ENCODE measurements at places on chromosomes 5 and 9.
A peak's percentile ranks its signal among the peaks of the same experiment; 100 is the strongest.

GRCh38 chr5:178196281-178196812 lies 8.0 kb upstream of the HNRNPAB start:
- DNase-seq, result no peak

DNA sequence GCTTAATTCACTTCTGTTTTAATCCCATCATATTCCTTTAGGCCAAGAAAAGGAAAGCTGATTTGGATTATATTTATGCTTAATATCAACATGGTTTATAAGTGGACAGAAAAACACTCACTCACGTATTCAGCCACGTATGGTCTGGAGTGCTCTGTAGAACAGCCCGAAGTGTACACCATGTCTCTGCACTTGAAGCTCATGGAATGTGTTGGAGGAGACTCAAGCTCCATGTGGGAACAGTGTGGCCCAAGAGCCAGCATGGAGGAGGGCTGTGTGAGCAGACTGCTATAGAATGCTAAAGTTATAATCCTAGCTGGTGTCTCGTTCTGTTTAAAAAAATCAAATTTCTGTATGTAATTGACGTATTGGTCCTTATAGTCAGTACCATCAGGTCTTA lies 32.9 kb downstream of the OTULINL start:
- no peak for DNase-seq

DNA sequence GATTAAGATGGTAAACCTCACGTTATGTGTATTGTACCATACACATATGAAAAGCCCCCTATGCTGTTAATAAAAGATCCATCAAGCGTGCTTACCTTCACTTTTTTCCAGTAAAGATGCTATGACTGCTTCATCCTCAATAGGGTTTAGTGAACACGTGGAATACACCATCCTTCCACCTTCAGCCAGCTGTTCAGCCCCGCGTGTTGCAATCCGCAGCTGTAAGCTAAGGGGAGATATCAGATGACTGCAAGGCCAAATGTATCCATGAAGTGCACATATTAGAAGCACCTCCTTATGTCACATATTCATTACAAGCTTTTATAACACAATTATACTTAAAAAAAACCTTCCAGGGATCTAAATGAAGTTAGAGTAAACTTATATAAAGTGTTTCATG lies 16.2 kb downstream of the NSUN2 start:
- no peak for DNase-seq

- DNase-seq, result no peak
Observed at GRCh38 chr5:135160036-135160675, 126.1 kb upstream of the PITX1 start.

DNA sequence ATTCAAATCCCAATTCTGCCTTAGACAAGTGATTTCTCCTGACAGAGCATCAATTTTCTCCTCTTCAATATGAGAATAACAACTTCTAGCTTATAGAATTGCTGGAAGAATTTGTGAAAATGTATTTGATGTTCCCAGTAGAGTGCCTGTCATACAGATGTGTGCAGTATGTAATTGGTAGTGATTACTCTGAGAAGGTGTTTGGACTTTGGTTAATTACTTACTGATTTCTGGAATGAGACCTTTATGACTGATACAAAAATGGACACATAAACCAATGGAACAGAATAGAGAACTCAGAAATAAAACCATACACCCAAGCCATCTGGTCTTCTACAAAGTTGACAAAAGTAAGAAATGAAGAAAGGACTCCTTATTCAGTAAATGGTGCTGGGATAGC lies 101.9 kb upstream of the TRIM32 start:
- no peak for DNase-seq

DNA sequence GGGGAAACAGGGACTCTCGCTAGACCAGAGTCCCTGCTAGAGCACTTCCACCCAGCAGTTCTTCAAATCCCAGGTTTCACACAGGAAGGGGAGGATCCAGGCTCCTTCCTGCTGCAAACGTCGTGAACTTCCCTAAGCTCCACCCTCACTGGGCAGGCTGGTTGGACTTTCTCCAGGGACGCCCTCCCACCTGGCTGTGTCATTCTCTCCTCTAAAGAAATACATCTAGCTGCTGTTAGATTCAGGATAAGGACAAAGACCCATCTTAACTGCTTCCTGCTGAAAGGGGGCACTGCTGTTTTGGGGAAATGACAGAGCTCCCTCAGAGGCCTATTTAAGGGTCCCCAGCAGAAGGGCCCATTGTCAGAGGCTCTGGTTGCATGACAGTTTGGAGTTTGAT lies 230.7 kb downstream of the SEMA6A start:
- DNase-seq, result peak; percentile 21

- no peak for DNase-seq
Observed at GRCh38 chr5:9765419-9766140, 135.4 kb upstream of the TAS2R1 start.

- DNase-seq, result no peak
Observed at GRCh38 chr9:21943464-21943863, 50.7 kb downstream of the CDKN2A start.

DNA sequence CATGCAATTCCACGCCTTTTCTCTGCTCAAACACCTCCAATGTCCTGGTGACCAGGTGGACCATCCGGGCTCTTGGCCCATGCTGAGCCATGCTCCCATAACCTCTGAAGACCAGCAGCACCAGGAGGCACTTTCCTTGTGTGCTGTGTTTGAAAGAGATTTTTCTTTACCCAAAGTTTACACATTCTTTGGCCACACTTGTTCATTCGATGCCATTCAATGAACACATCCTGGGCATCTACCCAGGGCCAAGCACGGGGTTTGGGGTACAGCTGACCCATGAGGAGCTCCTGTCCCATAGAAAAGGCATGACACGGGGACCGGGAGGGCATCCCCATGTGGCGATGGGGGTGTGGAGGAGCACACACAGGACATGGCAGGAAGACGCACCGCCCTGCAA lies 77.1 kb upstream of the IRX1 start:
- DNase-seq, result no peak

- no peak for DNase-seq
Observed at GRCh38 chr5:157505496-157505895, 45.5 kb downstream of the NIPAL4 start.

Measured in endothelial cell (in vitro differentiated cells).